ENCODE measurements at places on chromosomes 1 and 21. TPM values are rescaled to one million over a fixed set of nuclear protein-coding genes. Genes with fewer than 3 reads are reported as not detected.
A peak's percentile ranks its signal among the peaks of the same experiment; 100 is the strongest.

The SMIM12 gene
- total RNA-seq: 59.9 TPM

The RGS16 gene
- total RNA-seq: 37.2 TPM

The GJA4 gene
- not detected for total RNA-seq

The SPRR2F gene
- total RNA-seq: not detected

The MNDA gene
- not detected for total RNA-seq

The CFAP141 gene
- total RNA-seq: not detected

DNA sequence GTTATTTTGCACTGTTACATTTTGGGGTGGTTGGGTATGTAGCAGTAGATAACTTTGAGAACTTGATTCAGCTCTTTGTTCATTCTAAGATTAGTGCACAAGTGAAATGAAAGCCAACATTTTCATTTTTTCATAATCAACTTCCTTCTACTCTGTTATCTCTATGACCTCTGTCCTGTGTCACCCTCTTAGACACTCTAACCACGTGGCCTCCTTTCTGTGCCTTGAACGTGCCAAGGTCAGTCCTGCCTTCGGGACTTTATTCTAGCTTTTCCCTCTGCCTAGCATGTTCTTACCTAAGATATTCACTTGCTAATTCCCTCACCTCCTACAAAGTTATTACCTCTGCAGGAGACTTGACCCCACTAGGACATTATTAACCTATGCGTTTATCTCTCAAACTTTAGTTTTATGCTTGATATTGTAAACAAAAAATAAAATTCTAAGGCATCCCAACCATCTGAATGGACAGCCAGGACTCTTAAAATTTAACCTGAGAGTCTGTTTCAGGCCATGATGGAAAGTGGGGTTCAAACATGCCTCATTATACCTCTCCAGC is 19.2 kb upstream of the EDEM3 start:
- no peak for DNase-seq

DNA sequence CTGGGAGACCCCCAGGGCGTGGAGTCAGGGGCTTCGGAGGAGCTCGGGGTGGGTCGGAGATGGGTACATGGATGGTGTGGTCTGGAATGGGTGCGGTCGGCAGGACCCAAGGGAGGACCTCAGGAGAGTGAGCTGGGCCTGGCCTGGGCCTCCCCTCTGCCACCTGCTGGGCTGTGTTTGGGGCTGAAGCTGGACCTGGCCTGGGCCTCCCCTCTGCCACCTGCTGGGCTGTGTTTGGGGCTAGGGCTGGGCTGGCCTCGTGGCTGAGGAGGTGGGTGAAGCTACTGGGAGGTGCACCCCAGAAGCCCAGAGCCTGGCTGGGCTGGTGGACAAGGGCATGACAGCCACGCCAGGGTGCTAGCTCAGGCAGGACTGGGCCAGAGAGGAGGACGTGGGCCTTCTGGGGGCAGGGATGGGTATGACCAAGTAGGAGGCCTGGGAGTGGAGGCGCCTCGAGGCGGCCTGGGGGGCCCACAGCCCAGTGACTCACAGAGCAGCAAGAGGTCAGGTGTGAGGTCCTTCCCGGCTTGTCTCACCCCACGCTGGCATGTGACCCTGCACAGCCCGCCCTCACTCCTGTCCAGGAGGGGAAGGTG is 14.5 kb downstream of the SAMD11 start:
- DNase-seq: no peak

DNA sequence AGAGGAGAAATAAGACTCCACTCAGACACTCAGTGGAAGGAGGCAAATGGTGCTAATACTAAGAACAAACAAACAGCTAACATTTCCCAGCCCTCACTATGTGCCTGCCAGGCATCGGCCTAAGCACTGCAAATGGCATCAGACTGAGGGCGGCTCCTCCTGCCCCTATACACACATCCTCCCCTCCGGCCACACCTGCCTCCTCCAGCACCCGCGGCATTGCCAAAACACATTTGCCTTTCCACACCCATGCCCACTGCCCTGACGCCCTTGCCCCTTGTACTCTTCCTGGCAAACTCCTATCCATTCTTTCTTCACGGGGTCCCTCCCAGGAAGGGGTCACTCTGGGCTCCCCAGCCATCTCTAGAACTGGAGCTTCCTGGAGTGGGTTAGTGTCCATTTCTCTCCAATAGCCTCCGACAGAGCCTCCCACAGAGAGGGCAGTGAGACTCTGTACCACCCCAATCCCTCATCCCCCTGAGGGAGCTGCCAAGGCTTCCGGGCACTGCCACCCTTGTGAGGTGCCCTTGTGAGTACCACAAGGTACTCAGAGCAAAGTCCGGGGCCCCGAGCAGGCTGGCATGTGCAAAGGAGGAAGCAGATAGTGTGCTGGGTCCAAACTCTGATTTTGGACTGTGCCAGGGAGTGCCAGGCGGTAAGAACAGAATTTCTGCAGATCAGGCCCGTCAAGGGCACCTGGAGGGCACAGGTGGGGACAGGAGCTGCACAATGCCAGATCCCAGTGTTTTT is 959 bp downstream of the AKR7A3 start:
- DNase-seq: no peak

DNA sequence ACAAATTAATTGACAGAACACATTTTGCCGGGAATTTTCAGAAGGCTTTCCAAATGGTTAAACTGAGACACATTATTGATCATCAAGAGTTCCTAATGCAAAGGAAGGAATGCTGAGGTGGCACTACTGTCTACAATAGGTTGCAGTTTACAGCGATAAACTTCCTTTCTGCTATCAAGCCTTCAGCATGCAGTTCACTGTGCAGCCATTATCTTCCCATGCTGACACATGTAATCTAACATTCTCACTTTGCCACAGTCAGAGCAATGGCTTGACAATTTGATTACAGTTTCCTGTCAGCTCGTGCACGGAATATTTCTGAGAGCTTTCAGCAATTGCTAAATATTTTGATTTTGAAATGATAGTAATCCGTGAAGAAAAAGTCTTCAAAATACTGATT is 166.9 kb upstream of the PRMT6 start:
- no peak for DNase-seq

- DNase-seq: no peak
Measured at GRCh38 chr1:32920833-32921232, 19.6 kb upstream of the TMEM54 start.

- no peak for DNase-seq
Measured at GRCh38 chr1:33169290-33170055, 12.4 kb downstream of the TRIM62 start.

DNA sequence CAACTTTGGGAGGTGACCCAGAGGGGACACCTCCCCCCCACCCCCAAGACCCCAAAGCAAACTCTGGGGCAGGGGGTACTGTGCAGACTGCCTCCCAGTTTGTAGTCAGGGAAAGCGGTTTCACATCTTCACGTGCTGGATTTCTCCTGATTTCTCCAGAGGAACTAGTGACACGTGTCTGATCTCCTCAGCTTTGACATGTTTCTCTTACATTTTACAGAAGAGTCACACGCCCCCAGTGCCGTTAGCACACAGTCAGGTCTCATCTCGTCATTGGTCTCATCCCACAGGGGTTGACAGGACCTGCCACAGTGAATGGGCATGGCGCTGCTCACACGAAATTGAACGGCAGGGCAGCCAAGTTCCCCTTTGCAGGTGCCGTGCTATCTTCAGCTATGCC is 11.8 kb downstream of the PDPN start:
- no peak for DNase-seq

DNA sequence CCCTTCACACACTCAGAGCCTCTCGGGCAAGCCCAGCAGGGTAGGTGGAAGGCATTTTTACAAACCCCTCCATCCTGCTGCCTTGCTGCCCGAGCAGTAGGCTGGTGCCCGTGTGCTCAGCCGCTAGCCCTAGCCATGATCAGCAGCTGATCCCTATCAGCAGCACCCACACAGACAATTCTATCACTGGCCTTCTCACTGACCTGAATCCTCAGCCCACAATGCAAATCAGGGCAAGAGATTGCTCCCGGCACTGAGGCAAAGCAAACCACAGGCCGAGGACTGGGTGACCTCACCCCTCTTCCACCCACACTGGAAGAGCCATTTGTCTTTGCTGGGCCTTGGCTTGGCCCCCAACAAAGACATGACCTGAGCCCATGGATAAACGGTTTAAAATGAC is 895 bp upstream of the PDZK1 start:
- no peak for DNase-seq

DNA sequence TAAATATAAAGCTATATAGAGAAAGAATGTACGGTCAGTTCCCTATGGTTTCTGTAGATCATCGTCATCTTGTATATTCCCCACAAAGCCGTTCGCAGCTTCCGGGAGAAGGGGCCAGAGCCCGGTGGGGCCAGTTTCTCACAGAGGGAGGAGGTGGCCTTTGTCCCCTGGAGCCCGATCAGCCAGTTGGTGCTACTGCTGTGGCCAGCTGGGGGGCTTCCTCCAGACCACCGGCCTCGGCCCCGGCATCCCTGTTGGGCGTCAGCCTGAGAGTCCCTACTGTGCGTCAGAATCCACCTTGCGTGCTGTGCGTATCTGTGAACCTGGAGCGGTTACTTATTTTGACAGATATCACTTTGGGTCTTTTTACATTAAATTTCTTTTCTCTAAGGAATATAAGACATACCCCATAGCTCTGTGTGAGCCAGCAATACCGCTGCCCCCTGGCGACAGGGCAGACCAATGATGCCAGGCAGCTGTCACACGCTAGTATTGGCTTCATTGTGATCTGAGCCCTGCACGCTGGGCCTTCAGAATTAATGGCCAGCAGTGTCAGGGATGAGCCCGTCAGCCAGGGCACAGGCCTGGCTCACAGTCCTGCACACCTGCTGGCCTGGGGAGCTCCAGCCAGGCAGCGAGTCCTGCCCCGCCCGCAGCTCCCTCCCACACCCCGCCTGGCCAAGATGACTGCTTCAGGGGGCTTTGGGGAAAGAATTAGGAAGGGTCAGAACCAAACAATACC is 145.9 kb downstream of the PGBD5 start:
- no peak for DNase-seq

- DNase-seq: no peak
Measured at GRCh38 chr1:186761358-186761757, 67.4 kb upstream of the PLA2G4A start.

DNA sequence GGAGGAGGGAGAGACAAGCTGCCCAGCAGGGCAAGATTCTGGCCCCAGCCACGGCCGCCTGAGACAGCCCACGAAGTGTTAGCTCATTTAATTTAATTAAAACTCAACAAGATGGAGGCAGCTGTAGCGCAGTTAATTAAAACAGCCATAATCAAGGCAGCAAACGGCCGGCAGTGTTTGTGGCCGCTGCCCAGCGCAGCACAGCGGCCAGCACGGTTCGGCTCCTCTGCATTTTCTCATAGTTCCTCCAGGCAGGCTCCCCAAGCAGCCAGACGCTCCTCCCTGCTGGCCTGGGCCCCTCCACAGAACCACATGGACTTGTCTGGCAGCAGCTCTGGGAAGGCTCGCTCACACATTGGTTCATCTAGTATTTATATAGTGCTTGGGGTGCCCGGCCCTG is 40.0 kb downstream of the PTPRF start:
- no peak for DNase-seq

- peak; percentile 57 for DNase-seq
Measured at GRCh38 chr1:1302951-1303509, 4.7 kb downstream of the ACAP3 start.

DNA sequence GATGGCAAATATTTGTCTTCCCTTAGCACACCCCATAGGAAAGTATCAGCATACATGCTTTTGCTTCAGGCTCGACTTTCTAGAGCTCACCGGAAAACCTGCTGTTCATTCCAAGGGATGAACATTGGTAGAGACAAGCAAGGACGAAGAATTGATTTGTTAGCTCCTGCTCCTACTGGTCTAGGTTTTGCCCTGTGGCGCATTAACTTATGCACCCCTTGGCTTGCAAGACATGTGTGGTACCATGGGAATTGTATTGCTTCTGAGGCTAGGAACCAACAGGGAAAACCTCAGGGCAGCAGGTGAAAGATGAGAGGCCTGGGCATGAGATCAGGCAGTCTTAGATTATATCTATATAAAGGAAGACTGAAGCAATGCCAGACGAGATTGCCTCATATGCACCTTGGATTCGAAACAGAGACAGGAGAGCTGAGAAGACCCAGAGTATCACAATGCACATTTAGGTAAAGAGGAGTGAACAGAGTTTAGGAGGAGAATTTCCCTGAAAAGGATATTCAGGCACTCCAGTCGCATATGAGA is 771.2 kb upstream of the B3GALT2 start:
- DNase-seq: no peak

DNA sequence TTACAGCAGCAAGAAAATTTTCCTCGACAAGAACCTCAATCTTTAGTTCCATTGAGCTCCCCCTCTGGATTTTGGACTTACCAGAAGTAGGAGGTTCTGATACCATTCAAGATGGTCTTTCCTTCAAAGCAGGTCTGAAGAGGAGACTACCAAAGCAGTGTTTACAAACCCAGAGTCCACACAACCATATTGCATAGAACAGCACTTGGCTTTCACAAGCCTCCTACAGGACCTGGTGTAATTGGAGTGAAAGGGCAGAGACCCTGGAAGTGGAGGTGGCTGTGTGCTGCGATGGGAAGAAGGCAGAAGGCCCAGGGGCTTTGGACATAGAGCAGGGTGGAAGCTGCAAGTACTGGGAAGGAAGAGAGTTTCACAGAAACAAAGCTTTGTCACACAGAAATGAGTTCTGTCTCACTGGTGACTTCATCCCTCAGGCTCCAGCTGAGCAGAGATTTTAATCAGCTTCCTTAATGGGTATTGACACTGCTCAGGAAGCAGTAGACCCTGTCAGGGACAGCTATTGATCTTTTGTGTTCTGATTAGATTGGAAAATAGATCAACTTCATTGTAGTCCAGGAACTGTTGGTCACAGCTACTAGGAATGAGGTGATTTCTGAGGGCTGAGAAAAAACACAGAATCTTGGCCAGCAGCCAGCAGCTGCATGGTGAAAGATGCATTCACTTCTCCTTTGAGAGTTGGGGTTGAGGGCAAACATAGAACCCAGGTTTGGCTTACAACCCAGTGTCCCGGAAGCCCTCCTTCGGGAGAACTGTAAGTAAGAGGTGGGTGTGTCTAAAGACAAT is 124.0 kb downstream of the SYT2 start:
- peak; percentile 39 for DNase-seq

Data from glutamatergic neuron (in vitro differentiated cells).